ENCODE measurements at places on chromosomes 12 and 14.
A peak's percentile ranks its signal among the peaks of the same experiment; 100 is the strongest.

- DNase-seq, result peak; percentile 67
These were observed 1.4 kb downstream of the IFFO1 start for GRCh38 chr12:6554168-6555017.

GRCh38 chr12:389142-390096, at the start of gene KDM5A:
KDM5A (minus strand) TSS chr12:389320; CDS start chr12:389091, 229 bp downstream.
- peak; percentile 89 for DNase-seq

DNA sequence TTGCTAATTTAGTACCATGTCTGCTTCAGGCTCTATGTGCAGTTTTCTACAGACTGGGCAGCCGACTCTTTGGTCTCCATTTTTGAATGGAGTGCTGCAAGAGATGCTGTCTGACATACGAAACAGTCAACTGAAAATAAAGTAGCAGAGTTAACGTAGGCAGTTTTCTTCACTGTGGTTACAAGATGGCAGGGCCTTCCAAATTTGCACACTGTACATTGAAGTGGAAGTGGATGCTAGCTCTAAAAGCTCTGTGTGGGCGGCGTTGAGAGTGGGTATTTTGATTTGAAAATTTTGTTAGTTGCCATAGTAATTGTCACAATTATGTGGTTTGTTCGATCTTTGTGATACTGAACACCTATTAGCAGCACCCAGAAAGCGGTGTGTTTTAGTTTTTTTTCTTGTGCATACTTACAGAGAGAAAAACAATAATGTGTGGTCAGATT, 154.9 kb upstream of the ATP2B1 start:
- peak; percentile 78 for DNase-seq

DNA sequence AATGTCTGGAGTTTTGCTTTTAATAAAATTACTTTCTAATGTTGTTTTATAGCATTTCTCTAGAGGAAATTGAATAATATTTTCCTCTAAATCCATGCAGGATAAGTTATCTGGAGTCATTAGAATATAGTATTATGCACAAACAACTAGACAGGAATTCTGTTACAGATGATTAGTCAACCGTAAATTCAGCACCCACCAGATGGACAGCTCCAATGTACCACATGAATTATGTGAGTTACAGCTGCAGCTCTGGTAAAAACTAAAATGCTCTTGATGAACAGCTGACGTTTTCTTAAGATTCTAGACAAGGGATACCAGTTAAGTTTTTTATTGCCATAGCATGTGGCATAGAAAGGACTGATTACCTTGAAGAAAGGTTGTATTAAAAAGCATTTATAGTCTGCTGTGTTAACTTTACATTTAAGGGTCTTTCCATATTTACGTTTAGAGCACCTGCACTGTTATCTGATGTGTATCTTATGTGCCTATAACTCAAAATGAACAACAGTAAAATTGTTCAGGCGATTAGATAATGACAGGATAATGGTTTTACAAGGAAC, 321.4 kb upstream of the LRFN5 start:
- DNase-seq, result no peak

DNA sequence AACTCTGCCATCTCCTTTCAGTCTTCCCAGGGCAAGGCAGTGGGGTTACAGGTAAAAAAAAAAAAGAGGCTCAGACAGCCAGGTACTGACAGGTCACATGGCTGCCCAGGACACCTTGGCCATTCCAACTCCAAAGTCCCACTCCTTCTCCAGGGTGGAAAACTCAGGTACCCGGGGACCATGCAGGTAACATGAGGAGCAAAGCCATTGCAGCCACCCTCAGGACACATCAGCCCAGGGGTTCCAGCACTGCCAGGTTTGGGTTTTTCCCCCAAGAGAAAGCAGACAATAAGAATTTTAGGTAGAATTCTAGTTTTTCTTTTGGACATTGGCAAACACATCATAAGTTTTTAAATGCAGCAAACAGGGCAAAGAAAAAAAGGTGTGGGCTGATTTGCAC, 15.3 kb downstream of the FAM222A start:
- DNase-seq, result no peak

- DNase-seq, result no peak
These were observed 15.6 kb downstream of the APOBEC1 start for GRCh38 chr12:7650091-7650490.

- no peak for DNase-seq
These were observed 51.3 kb downstream of the JAG2 start for GRCh38 chr14:105117257-105117646.

DNA sequence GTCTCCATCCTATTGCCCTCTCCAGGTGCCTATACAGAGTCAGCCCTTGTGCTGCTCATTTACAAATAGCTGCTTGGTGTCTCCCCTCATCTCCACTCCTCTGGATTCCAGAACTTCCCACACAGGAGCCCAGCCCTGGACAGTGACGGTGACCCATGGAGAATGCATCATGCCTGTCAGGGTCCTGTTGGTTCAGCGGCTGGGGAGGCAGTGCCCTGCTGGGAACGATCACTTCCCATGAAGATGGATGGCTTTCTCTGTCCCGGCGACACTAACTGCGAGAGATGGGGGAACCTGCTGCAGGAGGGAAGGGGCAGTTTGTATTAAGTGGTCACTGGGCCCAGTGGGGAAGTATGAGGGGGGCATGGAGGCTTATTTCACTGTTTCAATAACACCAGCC, 395.0 kb upstream of the TBX3 start:
- DNase-seq, result no peak

DNA sequence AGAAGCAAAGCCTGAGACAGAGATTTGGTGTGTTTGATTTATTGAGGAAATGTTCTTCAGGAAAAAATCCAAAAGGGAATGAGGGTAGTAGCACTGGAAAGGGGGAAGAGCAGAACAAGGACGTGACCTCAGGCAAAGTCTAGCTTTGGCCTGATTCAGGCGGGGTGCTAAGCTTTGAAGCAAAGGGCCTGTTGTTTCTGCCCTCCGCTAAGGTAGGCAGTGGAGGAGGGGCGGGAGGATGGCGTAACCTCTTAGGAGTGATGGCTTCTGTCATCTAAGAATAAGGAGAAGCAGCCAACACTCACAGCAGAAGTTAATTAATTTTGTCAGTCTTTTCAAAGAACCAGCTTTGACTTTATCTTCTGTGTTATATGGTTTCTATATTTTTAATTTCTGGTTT, 20.4 kb downstream of the ABHD12B start:
- no peak for DNase-seq

- no peak for DNase-seq
These were observed 359.9 kb downstream of the NRXN3 start for GRCh38 chr14:78530078-78530477.

DNA sequence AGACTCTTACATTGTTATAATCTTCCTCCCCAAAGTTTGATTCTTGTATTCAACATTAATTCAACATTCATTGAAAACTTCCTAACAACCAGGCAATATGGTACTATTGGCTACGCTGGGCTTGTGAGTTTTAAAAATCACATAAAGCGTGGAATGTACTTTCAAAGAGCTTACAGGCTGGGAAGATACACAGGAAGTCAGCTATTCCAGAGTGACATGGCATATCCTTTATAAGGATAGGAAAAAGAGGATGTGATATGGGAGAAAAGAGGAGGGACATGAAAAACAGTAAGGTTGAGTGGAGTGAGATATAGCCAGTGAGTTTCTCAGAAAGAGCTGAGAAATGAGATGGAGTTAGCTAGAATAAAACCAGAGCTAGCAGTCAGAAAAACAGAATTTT, 103.6 kb upstream of the ATF7IP start:
- DNase-seq, result no peak

GRCh38 chr12:2151391-2151790, 98.6 kb downstream of the CACNA1C start:
- no peak for DNase-seq

- DNase-seq, result no peak
These were observed 482.8 kb upstream of the TBX3 start for GRCh38 chr12:115166698-115167315.

DNA sequence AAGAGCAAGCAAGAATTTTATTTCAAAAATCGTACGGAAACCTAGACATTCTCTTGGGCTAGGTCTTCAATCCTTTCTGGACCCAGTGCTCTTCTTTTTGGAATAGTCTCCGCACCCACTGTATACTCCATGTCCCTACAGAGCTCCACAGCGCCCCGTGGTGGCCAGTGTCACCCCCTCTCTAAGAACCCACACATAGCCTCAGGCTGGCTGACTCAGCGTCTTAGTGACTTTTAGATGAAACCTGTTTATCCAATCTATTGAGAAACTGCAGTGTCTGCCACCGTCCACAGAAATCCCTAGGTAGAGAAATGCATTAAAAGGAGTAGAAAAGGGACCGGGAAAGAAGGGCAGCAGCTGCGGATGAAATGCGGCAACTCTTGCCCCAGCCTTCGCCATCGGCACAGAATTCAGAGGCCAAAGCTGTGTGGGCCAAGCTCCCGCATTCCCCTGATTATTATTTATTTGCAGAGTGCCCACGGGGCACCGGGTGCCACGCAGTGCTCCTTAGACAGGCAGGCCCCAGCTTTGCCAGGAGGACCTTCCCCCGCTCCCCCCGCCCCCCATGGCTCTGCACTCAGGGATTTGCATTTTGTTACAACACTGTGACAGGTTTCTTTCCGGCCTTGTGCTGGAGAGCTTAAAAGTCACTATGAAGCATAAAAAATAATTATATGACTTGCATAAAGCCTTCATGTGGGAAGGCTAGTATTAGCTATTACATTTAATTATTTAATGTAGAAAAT, 170.1 kb upstream of the FKBP4 start:
- no peak for DNase-seq

GRCh38 chr12:126926023-126926594, 1340.9 kb upstream of the TMEM132C start:
- no peak for DNase-seq

DNA sequence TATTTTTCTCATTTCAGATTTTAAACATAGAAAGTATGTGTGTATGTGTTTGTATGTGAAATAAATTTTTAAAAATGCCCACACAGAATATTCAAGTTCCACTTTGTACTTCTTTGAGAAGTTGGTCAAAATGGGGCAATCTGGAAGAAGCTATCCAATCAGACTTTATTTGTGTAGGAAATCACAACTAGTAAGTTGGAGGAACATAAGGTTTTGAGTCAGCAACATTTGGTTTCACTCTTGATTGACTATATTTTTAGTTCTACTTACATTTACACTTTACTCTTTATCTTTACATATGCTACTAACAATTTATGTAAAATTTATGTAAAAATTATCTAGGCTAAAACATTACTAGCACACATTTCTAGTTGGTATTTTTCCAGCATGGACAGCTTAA, 128.1 kb downstream of the ATXN7L3B start:
- no peak for DNase-seq

DNA sequence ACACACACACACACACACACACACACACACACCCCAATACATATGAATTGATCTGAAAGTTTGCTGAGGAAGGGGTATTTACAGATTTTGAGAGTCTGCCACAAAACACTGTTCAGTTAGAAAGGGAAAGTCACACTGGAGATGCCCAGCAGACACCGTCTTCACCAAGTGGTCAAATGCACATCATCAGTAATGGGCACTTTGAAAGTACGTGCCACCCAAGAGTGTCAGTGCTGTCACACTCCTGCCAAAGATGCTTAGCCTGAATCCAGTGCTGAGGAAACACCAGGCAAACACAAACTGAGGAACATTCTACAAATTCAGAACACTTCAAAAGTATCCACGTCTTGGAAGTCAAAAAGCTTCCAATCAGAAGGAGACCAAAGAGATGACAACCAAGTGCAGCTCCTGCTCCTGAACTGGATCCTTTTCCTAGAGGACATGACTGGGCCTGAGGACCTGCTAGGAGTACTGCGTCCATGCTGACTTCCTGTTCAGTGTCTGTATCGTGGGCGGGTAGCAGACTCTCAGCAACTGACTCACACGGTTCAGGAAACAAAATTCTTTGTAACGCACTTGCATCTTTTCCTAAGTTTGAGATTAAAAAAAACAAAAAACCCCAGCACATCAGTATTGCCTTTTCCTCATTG, 18.6 kb downstream of the PSMC1 start:
- no peak for DNase-seq

DNA sequence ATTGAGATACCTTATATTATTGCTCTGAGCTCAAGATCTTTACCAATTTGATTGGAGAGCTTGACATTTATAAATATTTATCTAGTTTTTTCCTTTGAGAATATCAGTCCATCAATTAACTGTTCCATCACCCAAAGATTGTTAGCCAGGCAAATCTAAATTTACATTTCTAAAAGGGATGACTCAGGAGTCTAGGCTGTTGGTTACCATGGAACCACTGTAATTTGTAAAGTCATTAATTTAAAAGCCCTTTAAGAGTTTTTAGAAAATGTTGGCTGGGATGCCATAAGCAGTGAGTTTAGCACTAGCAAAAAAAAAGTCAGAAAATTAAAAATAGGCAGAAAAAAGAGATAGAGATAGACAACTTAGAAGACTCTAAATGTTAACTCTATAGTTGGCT, 19.5 kb upstream of the SERPINA1 start:
- DNase-seq, result no peak

- no peak for DNase-seq
These were observed 3.3 kb downstream of the DLK1 start for GRCh38 chr14:100729982-100730381.

DNA sequence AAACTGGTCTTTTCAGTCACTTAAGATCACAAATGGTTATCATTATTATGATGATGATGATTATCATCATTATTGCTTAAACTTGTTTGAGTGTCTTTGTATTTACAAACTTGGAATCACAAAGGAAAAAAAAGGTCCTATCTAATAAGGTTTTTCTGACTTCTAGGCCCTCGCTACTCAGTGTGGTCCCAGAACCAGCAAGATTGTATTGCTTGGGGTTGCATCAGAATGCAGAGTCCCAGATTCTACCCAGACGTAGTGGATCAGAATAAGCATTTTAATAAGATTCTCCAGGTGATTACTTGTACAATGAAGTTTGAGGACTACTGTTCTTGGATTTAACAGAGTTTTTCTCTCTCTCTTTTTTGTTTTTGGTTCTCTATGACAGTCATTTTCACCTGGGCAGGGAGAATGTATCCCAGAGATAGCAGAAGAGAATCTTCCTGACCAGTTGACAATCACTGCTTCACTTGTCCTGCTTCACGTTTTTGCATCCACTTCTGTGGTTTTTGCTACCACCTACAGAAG, 29.3 kb upstream of the PPP1R12A start:
- DNase-seq, result no peak

- peak; percentile 91 for DNase-seq
These were observed at the start of gene HEBP1 for GRCh38 chr12:12999959-13000615. HEBP1 (minus strand) TSS chr12:13000265; CDS start chr12:13000114, 151 bp downstream.

- DNase-seq, result no peak
These were observed 63.4 kb upstream of the IGF1 start for GRCh38 chr12:102543494-102544485.

GRCh38 chr12:42299392-42300308, 26.2 kb downstream of the ZCRB1 start:
- no peak for DNase-seq

GRCh38 chr12:94265966-94266745, 117.8 kb downstream of the PLXNC1 start:
- no peak for DNase-seq

GRCh38 chr12:6613015-6613775, 6.0 kb upstream of the CHD4 start:
- peak; percentile 62 for DNase-seq

DNA sequence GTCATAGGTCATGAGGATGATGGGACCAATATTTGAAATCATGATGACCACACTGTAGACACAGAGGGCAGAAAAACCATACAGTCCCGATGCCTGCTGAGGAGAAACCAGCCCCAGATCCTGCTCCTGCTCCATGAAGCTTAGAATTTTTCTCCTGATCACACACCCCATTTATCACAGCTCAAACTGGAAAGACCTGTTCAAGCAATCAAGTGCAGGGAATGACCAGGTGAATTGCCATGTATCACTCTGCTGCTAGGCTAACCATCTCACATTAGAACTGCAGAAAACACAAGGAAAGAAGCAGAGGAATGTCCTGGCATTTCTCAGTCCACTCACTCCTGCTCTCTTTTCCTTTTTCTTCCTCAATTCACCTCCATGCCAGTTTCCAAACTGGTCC, 18.1 kb downstream of the MANSC1 start:
- DNase-seq, result no peak

Measured in CD4-positive, alpha-beta T cell treated with Interferon gamma for 1 hour (primary cell).